ENCODE measurements at places on chromosomes 5 and 9. TPM values are rescaled to one million over a fixed set of nuclear protein-coding genes. Genes with fewer than 3 reads are reported as not detected.

Gene FAM153A
- total RNA-seq = not detected

Gene PKN3
- 3.5 TPM for total RNA-seq

Gene RPS14
- total RNA-seq = 3,299 TPM

Gene NTNG2
- 1.9 TPM for total RNA-seq

Gene TRIM23
- total RNA-seq = 26.4 TPM

Data from fibroblast of villous mesenchyme (primary cell).